ENCODE measurements at places on chromosomes 7 and 10.
A peak's percentile ranks its signal among the peaks of the same experiment; 100 is the strongest.

DNA sequence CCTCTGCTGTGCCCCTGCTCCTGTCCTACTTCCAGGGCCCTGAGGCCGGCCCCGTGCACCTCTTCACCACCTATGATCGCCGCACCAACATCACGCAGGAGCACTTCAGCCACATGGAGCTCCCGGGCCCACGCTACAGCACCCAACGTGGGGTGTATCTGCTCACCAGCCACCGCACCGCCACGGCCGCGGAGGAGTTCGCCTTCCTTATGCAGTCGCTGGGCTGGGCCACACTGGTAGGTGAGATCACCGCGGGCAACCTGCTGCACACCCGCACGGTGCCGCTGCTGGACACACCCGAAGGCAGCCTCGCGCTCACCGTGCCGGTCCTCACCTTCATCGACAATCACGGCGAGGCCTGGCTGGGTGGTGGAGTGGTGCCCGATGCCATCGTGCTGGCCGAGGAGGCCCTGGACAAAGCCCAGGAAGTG, 1.8 kb downstream of the RBP3 start:
- no peak for DNase-seq

GRCh38 chr7:134724606-134725005, 54.8 kb upstream of the CALD1 start:
- DNase-seq: no peak

DNA sequence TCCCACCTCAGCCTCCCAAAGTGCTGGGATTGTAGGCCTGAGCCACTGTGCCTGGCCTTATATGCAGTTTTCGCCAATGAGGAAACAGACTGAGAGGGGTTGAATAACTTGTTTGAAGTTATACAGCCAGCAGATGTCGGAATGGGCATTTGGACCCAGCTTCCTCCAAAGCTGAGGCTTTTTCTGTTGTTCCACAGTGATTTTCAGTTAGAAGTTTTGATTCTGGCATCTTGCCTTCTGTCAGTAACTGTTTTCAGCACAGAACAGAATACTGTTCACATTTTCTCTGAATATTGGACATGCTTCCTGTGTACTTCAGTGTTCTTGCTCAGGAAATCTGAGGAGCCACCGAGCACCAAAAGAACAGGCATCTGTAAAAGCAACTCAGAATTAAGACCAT, 287.2 kb downstream of the CAMK1D start:
- DNase-seq: no peak

GRCh38 chr10:122632031-122632430, 67.6 kb downstream of the C10orf120 start:
- no peak for DNase-seq

- DNase-seq: no peak
Measured at GRCh38 chr10:21727452-21728168, 193.6 kb downstream of the MLLT10 start.

- DNase-seq: no peak
Measured at GRCh38 chr10:20017961-20018360, 201.7 kb downstream of the PLXDC2 start.

DNA sequence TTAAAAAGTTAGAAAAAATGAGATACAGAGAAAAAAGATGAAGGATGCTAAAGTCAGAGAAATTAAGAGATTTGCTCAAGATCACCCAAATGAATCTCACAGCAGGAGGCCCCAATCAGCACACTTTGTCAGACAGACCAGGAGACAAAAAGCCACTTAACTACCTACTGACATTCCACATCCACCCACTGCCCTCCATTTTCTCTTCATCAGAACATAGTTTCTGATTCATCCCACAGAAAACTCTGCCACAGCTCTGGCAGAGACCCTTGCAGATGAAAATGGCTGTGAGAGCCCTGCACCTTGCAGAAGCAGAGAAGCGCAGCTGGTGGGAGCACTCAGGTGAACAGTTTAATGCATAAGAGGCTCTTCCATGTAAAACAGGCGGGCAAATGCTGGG, 26.6 kb downstream of the DGKI start:
- DNase-seq: no peak

GRCh38 chr7:111873963-111874690, 311.8 kb upstream of the IMMP2L start:
- no peak for DNase-seq

DNA sequence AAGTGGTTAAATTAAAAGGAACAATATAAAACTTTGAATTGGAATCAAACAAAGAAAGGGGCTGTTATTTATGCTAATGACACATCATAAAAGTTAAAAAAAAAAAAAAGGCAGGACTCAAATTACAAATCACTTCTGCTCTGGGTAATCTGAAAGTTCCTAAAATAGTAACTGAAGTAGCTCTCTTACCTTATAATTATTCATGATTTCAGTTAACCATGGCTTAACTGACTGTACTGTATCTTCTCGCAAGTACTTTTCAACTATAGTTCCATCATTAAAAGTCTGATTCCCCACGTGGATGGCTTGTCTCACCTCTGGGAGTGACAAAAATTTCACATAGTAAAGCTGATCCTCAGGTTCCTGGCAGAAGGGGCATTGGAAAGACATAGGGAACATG, 82.5 kb downstream of the CPVL start:
- DNase-seq: no peak

GRCh38 chr10:34544400-34544799, 270.7 kb downstream of the PARD3 start:
- DNase-seq: no peak

DNA sequence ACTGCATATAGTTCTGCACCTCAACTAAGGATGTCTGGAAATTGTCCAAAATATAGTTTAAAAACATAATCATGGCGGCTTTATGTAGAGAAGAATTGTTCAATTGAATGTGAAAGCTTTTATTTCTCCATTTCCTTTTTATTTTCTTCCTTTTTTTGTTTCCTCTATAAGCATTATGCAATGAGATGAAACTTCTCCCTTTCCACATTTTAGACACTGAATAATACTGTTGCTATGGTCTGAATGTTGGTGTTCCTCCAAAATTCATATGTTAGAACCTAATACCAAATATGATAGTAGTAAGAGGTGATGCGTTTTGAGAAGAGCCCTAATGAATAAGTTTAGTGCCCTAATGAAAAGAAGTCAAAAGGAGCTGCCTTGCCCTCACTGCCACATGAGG, 175.0 kb downstream of the RNLS start:
- no peak for DNase-seq

DNA sequence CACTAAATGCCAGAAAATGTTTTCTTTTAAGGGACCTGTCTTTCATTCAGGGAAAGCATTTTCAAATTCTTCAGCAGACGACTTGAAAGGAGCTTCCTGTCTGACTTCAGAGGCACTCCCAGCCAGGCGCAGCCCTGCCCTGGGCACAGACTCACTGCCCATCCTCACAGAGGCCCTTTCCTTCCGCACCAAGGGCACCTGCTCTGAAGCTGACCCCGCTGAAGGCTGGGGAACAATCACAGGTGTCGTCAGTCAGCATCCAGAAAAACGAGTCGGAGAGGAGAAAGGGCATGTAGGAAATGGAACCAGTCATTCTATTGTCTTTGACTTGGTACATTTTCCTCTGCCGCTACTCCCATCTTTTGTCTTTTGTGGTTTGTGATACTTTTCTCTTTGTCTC, 125.3 kb upstream of the PARD3 start:
- DNase-seq: no peak

GRCh38 chr10:97629289-97629688, 4.0 kb downstream of the MORN4 start:
- no peak for DNase-seq

GRCh38 chr7:44391171-44391570, 65.8 kb upstream of the CAMK2B start:
- DNase-seq: no peak

DNA sequence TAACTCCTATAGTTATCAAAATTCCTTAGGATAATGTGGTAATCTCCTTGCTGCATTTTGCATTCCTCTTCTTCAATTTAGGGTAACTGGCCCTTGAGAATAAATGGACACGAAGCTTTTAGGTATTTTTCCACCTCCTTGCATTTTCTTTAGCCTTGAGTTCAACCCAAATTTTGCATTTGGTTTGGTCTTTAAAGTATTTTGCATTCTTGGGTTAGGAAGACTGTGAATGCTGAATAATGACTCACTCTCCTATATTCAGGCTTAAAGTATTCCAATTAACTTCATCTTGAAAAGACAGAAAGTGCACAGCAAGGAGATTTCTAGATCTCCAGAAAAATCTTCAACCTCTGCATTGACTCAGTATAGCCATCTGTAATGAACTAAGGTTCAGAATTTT, 47.3 kb downstream of the TFPI2 start:
- no peak for DNase-seq

- no peak for DNase-seq
Measured at GRCh38 chr7:91344911-91345310, 80.7 kb downstream of the FZD1 start.

DNA sequence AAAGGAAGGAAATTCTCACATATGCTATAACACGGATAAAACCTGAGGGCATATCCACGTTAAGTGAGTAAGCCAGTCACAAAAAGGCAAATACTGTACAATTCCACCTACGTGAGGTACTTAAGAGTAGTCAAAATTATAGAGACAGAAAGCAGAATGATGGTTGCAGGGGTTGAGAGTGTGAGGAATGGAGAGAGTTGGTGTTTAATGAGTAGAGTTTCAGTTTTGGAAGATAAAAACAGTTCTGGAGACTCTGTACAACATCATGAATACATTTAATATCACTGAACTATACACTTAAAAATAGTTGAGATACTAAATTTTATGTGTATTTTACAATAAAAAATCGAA, 95.1 kb downstream of the SNX13 start:
- no peak for DNase-seq

- no peak for DNase-seq
Measured at GRCh38 chr7:54738737-54739136, 20.3 kb downstream of the SEC61G start.

GRCh38 chr7:128974241-128974934, 36.7 kb downstream of the IRF5 start:
- no peak for DNase-seq

DNA sequence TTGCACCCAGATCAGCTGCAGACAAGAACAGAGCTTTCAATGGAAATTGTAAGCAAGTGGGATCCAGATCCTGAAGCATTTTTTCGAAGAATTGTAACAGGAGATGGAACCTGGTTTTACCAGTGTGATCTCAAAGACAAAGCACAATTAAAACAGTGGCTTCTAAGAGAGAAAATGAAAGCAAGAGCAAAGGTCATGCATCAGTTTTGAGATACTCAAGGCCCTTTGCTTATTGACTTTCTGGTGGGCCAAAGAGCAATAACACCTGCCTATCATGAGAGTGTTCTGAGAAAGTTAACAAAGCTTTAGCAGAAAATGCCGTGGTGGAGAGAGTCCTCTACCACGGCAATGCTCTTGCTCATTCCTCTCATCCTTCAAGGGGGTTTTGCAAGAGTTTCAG, 194.8 kb downstream of the TMEM178B start:
- no peak for DNase-seq

DNA sequence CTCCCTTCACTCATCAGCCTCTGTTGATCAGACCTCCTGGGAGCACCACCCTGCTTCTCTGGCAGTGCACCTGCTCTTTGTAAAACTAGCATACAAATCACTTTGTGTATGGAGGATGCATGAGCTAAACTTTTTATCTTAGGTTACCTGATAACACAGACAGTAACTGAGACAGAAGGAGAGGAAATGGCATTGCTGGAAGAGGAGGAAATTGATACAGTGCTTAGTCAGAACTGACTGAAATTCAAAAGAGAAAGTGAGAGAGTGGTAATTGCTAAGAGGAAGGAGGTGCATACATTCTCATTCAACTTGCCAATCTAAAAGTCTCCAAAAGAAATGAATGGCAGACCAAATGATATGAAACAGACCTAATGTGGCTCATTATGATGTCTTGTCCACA, 1120.7 kb downstream of the GATA3 start:
- no peak for DNase-seq

DNA sequence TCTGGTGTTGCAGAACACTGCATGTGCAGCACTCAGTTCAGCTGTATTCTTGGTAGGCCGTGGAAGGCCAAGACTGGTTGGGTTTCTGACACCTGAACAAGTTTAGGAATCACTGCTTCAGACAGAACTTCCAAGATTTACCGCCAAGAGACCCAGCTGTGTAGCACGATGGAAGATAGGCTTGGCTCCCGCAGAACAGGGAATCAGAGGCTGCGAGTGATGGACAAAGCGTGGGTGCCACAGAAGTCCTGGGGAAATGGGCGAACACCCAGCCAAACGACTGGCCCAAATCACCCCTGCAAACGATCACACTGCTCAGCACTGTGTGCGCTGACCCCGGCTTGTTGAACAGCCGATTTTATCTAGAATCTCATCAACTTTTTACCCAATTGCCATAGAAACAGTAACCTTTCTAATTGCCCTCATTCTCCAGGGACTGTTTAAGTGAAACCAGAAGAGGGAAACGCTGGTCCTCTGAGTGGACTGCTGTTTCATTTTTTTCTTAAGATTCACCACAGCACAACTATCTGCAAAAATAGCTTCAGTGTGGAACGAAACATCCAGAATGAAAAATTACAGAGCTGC, 17.9 kb downstream of the ZFAND2A start:
- DNase-seq: no peak

- DNase-seq: no peak
Measured at GRCh38 chr10:64288404-64288803, 767.2 kb downstream of the REEP3 start.

DNA sequence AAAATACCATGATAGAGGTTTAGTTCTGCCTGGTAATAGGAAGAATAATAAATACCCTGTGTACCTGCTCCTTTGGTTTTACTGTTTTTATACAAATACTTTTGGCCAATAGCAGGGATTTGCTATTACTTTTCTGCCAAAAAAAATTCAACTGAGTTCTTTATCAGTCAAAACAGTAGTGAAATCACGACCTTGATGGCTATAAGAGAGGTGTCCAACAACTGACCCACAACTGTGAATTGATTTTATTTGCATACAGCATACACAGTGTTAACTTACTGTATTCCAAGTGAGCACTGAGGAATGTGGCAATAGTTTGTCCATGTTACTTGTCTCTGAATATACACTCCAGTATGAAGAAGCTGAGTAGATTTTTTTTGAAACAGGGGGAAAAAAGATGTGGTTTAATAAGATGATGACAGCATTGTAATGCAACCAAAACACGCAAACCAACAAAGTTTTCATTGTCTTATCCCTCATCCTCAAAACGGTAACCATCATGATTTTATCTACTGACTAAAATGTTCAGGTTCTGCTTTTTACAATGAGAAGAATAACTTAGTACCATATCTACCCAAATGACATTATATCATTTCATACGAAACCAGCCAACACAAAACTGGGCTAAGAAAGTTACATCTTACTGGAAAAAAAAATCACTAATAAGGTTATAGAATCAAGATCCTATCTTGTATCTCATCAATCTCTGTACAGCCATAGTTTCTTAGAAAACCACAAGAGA, 63.3 kb downstream of the GSAP start:
- DNase-seq: no peak

GRCh38 chr7:155380221-155380861, 77.6 kb upstream of the EN2 start:
- DNase-seq: peak; percentile 17

GRCh38 chr10:33336582-33337325, 2.3 kb upstream of the NRP1 start:
- DNase-seq: no peak

DNA sequence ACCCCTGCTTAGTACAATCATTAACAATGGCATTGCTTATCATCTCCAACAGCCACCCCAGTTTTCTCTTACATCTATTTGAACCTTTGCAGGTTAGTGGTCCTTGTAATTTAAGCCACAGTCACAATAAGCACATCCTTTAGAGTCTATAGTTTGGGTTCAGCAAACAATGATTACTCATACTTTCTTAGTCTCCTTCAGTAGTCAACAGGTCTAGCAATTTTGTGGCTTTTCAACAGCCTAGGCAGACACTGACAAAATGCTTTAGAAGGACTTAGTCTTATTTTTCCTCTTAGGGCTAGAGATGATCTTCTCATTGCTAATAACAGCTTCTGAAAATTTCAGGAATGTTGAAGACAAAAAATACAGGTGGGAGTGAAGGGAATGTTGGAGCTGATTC, 32.3 kb upstream of the FAM204A start:
- DNase-seq: no peak

Measured in activated naive CD8-positive, alpha-beta T cell treated with anti-CD3 and anti-CD28 coated beads, Interleukin-2, amount 50 U/mL, for 16 hours (primary cell).